Activated T-helper 17 cell treated with anti-CD3 and anti-CD28 coated beads, Interleukin-2, amount 50 U/mL, for 72 hours (primary cell): ENCODE measurements at places on chromosomes 12 and 14. TPM values are rescaled to one million over a fixed set of nuclear protein-coding genes. Genes with fewer than 3 reads are reported as not detected.
A peak's percentile ranks its signal among the peaks of the same experiment; 100 is the strongest.

- no peak for ATAC-seq
Observed at GRCh38 chr12:105907982-105908381, 230.8 kb downstream of the NUAK1 start.

- ATAC-seq, result peak; percentile 8
Observed at GRCh38 chr14:105487449-105487985, 831 bp downstream of the CRIP1 start.

GRCh38 chr12:234019-234418 lies 20.1 kb upstream of the SLC6A12 start:
- no peak for ATAC-seq

DNA sequence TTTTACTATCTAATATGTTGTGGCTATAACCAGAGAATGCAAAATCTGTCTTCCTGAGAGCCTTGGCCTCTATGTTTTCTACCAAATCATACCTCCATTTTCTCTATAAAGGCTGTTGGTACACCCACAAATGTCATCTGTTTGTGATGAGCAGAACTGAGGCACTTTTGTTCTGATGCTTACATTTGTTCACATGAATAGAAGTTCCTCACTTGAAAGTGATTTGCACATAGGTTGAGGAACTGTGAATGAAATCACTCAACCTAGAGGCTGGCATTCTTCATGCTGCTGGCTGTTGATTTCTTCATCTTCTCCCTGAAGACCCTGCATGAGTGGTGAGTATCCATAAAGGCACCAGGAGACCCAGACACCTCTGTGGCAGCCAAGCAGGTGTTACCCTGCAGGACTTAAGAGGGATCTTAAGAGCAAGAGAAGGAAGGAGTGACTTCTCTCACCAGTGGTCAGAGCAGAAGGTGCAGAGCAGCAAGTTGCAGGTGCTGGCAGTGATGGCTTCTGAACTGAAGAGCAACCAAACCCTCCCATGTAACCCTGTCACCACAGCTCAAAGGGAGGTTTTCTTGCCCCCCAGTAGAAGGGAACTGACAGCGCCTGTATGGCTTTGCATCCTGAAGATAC lies 110.3 kb downstream of the HMGA2 start:
- no peak for ATAC-seq

DNA sequence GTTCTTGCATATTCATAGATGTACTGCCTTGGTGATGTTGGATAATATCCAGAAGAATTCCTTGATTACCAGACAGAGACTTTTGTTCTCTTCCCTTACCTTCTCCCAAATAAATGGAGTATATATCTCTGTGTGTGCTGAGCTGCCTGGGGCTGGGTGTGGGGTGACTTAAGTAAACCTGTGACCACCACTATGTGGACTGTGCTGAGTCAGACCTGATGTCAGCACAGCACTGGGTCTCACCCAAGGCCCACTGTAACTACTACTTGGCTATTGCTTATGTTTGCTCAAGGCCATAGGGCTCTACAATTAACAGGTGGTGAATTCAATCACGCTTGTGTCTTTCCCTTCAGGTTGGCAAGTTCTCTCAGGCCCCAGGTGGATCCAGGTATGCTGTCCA lies 145.7 kb upstream of the MDGA2 start:
- ATAC-seq, result no peak

DNA sequence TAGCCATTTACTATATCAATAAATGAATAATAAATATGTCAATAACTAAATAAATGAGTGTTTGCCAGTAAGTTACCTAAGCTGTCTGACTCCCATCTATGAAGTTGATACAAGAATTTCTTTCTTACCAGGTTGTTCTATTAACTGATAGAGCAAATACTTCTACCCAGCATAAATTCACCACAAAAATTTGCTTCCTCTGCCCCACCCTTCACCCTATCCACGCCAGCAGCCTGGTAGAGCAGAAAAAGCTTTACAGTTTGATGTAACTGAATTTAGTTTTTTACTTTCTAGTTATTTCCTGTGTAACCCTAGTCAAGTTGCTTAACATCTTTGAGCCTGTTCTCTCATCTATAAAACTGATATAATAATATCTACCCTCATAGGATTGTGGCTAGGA lies 94.9 kb upstream of the SLC16A7 start:
- no peak for ATAC-seq

DNA sequence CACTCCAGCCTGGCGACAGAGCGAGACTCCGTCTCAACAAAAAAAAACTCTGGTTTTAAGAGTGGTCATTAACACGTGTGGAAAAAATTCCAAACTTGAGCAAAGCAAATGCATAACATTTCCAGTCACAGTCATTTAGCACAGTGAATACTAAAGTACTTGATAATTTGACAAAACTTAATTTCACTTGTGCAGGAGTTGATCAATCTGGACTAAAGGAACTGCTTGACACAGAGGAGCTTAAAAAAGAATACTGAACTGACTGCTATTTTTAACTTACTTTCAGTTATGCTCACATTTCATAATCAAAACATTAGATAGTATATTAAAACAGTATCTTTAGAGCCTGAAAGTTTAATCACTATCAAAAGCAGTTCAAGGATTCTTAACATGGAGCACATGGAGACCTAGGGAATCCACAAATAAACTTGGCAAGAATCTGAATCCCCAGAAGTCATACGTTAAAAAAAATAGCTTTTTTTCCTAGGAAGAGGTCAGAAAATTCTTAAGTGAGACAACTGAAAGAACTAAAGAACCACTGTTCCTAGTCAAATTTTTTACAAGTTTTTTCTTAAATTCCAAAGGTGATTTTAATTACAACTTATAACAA lies 7.4 kb downstream of the UBE2N start:
- no peak for ATAC-seq

DNA sequence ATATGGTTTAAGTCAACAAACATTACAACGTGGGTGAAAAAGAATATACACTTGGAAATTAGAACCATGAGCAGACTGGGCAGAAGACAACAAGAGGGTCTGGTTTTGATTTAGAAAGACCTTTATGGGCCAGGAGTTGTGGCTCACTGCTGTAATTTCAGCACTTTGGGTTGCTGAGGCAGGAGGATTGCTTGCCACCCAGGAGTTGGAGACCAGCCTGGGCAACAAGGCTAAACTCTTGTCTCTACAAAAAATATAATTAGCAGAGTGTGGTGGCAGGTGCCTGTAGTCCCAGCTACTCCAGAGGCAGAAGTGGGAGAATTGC lies 2.7 kb upstream of the NFKBIA start:
- ATAC-seq, result no peak

- no peak for ATAC-seq
Observed at GRCh38 chr12:57461276-57461916, 1.8 kb downstream of the GLI1 start.

DNA sequence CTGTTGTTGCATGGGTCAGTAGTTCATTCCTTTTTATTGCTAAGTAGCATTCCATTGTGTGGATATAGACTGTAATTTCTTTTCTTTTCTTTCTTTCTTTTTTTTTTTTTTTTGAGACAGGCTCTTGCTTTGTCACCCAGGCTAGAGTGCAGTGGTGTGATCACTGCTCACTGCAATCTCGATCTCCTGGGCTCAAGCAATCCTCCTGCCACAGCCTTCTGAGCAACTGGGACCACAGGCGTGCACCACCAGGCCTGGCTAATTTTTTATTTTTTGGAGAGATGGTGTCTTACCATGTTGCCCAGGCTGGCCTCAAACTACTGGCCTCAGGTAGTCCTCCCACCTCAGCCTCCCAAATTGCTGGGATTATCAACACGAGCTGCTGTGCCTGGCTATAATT lies 5.2 kb downstream of the ATP6V0A2 start:
- ATAC-seq, result no peak

GRCh38 chr12:59398164-59398563 lies 197.7 kb upstream of the SLC16A7 start:
- ATAC-seq, result no peak

DNA sequence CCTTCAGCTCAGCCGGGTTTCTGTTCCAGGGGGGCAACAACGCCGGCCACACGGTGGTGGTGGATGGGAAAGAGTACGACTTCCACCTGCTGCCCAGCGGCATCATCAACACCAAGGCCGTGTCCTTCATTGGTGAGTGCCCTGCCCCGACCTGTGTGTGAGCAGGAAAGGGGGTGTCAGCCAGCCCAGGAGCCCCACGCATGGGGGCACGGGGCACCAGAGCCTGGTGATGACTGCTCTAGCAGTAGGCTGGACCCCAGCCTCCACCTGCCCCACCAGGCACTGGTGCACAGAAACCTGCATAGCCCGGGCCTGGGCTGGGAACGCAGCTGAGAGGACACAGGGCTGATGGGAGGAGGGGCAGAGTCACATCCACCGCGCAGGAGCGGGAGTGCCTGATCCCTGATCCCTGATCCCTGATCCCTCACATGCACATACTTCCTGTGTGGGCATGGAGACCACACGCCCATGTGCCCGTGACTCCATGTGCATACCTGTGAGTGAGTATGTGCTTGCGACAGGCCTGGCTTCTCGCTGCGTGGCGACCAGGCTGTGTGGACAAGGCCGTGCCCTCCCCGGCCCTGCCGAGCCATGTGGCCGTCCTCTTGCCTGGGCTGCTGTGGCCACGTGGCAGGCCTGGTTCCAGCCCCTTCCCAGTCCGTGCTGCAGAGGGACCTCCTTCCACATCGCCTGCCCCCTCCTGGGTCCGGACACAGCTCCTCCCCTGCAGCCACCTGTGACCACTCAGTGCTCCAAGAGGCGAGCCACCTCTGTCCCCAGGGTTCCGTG lies 11.2 kb downstream of the ADSS1 start:
- ATAC-seq, result no peak

- ATAC-seq, result no peak
Observed at GRCh38 chr12:49345051-49345824, 1.4 kb upstream of the DNAJC22 start.

DNA sequence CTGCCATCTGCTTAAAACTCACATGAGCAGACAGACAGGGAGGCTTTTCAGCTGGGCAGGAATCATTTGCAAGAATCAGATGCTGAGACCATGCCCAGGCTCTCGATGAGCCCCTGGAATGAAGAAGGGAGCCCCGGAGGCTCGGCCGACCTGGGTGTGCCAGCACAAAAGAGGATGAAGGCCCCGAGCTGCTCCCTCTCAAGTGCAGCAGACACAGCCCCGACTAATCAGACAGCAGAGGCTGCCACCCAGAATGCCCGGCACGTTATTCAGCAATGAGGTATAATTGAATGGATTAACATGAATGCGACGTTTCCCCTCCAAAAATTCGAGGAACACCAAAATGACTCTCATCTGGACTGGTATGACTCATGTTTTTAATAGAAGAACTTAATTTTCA lies 58.9 kb downstream of the BCL11B start:
- peak; percentile 53 for ATAC-seq

- ATAC-seq, result no peak
Observed at GRCh38 chr14:104801520-104802393, 856 bp downstream of the ZBTB42 start.

GRCh38 chr14:99559286-99559990 lies 44.6 kb downstream of the CCDC85C start:
- no peak for ATAC-seq

DNA sequence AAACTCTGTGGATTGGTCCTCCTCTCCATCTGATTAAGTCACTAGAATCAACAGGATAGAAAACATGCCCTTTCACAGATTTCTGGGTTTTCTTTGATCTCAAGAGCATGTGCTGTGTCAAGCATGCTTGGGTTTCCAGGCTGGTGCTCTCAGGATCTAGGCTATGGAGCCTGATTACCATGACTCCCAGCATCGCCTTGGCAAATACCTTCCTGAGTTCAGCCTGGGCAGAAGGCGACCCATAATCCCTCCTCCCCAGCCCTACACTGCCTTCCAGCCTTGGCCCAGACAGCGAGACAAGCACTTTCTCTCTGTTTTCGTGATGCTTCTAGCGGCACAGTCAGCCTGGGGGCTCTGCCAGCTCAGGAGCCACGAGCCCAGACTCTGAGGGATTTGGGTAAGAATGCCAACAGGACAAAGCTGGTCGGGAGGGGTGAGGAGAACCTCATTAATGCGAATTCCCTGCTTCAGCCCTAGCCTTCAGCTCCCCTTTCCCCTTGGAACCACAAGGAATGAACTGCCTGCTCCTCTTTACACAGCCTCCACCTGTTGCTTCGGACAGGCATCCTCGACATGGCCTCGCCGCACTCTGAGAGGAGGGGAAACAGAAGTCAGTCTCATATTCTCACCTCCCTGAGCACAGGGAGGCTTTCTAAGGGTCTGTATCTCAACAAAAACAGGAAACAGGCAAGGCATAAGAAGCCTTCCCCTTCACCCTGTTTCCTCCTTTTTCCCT lies 227.1 kb downstream of the MSRB3 start:
- no peak for ATAC-seq

DNA sequence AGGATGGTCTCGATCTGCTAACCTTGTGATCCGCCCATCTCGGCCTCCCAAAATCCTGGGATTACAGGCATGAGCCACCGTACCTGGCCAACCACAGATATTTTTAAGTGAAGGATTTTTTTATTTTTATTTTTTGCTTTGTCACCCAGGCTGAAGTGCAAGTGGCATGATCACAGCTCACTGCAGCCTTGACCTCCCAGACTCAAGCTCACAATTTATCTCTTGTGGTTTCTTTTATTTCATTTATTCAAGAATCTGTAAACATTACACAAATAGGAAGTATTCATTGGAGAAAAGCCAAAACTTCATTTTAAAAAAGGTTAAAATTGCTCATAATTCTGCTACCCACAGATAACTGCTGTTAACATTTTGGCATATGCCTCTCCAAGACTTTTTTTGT lies 13.3 kb downstream of the MOAP1 start:
- ATAC-seq, result no peak

GRCh38 chr14:96246539-96246847 lies 9.5 kb upstream of the BDKRB1 start:
- no peak for ATAC-seq

DNA sequence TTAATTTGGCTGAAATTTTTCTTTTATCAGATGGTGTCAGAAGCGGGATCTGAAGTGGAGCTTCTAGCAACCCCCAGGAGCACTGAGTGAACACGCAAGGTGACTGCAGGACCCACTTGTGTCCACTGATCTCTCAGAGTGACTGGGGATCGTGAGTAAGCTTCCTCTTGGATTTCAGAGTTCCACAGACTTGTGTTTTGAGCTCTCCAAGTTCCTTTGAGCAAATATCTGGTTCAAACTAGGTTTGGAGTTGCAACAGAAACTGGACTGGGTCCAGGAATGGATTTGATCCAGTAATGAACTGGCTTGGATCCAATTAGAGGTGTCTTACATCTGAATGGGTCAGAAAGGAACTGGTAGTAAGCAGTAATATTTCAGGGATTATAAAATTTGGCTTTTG lies 24.7 kb upstream of the B4GALNT1 start:
- ATAC-seq, result no peak

TSPAN19 gene
- not detected for total RNA-seq

SOCS4 gene
- 17.5 TPM for total RNA-seq

GPR65 gene
- 33.9 TPM for total RNA-seq

SPTB gene
- total RNA-seq, result 0.29 TPM

CACNA1C gene
- total RNA-seq, result 0.21 TPM

MMP17 gene
- total RNA-seq, result 0.32 TPM

SIRT4 gene
- total RNA-seq, result 3.1 TPM

ARHGEF40 gene
- 0.26 TPM for total RNA-seq

SNX6 gene
- total RNA-seq, result 88.8 TPM

SCN8A gene
- total RNA-seq, result 1.2 TPM

ZNF140 gene
- total RNA-seq, result 8.9 TPM

SOX5 gene
- 1.4 TPM for total RNA-seq
